ENCODE measurements at places on chromosomes 5 and 9.

GRCh38 chr5:14419686-14420085, 161.9 kb upstream of the OTULINL start:
- DNase-seq: no peak

DNA sequence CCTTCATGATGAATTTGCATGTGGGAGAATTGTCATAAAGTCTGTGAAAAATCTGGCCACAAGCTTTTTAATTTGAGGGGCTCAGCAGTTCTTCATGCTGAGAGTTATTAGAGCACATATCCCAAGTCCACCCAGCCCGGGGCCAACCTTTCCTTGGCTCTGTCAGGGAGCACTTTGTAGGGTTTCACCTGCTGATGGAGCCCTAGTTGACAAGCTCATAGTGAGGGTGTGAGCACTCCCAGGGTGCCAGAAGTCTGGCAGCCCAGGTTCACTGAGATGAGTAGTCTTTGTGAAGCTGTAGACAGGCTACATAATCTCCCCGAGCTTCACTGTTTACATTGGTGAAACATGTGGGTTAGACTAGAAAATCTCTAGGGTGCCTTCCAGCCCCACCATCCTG, 97.2 kb upstream of the NREP start:
- peak; percentile 13 for DNase-seq

DNA sequence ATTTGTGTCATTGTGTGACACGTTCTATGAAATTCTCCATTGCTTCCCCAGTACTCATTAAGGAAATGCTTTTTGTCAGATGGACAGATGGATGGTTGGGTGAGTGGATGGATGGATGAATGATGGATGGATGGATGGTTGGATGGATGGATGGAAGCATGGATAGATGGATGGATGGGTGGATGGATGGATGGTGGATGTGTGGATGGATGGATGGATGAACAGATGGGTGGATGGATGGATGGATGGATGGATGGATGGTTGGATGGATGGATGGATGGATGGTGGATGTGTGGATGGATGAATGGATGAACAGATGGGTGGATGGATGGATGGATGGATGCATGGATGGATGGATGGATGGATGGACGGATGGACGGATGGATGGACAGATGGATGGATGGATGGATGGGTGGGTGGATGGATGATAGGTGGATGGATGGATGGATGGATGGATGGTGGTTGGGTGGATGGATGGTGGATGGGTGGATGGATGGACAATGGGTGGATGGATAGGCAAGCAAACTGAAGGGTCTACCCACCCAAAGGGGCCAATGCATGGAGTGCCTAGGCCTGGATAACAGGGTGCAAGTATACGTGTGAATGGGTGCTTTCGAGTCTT, 24.0 kb upstream of the GTF3C5 start:
- no peak for DNase-seq

- DNase-seq: peak; percentile 90
Measured at GRCh38 chr9:82021198-82021597, 32.6 kb downstream of the SPATA31D1 start.

- no peak for DNase-seq
Measured at GRCh38 chr5:127599320-127599719, 49.6 kb upstream of the CTXN3 start.

DNA sequence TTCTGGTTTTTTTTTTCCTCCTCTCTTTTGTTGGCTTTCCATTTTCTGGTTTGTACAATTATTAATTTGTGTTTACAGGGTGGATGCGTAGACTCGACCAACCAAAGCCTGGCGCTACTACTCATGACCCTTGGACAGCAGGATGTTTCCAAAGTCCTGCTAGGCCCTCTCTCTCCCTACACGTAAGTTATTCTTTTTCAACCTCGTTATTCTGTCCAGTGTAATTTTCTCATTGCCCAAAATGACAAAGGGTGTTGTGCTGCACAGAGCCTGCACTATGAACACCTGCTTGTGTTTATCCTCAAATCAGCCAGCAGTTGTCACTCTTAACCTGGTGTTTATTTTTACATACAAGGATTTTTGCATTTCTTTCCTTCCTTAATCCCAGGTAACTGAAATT, 56.6 kb downstream of the RCL1 start:
- DNase-seq: no peak

DNA sequence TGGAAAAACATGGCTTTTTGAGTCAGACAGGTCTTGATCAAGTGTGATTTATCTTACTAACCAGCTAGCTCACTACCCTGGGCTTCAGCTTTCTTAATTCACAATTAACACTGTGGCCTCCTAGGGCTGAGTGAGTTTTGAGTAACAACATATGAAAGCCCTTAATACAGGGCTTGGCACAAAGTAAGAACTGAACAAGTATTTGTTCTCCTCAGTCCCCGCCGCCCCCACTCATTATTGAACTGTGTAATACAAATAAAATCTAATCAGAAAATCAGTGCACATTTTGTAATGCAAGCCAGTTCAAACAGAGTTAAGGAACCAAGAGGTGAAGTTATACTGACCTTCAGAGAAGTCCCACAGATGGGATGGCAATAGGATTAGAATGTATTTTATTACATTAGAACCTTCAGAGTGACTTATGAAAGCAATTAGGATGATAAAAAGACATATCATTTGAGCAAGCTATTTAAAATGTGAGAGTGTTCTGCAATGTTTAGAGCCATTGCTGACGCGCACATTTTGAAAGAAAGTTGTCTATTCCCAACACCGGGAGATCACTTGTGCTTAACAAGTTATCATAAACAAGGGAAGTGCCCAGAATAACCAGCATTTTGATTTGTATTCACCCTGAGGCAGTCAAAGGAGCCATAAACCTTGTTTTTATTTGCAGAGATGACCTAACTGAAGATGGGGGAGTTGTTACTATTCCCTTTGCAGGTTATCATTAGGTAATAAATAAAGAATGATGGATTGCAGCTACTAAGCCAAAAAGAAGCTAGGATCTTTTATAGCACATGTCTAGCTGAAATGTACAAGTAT, 19.4 kb downstream of the ADAMTS16 start:
- no peak for DNase-seq

DNA sequence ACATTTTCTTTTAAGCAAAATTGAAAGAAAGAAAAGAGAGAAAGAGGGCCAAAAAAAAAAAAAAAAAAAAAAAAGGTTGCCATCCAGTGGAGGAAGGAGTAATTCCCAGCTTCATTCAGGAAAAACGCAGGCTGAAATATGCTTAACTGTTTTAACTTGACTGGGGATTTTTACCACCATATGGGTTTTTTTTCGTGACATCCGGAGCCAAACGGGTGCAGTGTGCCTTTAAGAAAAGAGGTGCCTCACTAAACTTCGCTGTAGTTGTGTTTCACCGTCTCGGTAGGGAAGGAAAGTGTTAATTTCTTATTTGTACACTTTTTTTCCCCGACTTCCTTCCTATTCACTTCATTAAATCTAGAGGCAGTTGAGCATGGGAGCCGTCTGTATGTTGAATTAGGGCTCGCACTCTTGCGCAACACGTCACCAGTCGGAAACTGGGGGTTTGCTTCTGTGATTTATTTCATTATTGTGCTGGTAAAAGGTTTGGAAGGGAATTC, 143.0 kb downstream of the SMARCA2 start:
- DNase-seq: peak; percentile 77

- DNase-seq: no peak
Measured at GRCh38 chr5:179153341-179153901, 93.2 kb downstream of the ZNF354C start.

- no peak for DNase-seq
Measured at GRCh38 chr5:157687198-157687554, 15.8 kb downstream of the C5orf52 start.

DNA sequence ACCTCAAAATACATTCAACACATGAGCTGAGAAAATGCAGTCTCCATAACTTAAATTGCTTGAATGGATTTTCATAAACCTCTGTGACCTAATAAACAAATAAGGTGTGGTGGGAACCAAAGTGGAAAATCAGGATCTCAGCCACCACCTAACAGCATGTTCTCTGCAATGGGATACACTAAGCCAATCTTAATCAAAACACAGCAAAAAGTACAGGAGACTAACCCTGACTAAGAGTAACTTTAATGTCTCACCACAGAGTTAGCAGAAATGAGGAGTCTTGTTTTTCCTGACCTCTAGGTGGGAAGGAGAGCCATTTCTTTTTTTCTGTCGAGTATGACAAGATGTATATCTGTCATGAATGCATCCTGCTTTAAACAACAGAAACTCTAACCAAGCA, 48.5 kb downstream of the PLK2 start:
- no peak for DNase-seq

DNA sequence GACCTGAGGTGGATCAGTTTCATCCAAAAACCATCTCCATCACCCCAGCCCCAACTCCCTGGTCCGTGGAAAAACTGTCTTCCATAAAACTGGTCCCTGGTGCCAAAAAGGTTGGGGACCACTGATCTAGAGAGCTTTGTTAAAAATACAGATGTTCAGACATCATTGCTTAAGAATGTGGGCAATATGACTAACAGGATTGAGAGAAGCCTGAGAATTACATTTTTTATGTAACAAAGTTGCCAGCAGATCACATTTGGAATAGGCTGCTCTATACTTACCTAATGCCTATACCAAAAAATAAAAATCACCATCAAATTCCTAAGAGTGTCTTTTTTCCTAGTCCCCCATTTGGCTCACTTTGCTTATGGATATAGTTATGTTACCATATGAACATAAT, 143.3 kb downstream of the RAPGEF6 start:
- peak; percentile 18 for DNase-seq

GRCh38 chr9:33676746-33677505, 118.4 kb upstream of the PRSS3 start:
- peak; percentile 46 for DNase-seq

DNA sequence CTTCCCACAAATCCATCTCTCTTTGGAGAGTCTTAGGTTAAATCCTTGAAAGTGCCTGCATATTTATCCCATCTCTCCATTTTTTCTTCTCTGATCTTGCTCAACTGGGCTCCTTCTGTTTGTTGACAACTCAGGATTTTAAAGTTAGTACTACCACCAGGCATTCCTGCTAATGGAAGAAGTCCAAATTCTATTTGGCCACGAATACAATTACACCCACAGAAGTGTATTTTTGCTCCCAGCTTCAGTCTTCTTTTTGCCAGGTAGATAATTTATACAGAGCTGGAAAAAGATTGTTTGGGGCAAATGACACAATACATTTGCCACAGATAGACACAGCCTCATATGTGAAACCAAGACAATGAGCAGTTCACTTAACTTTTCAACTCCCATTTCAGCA, 74.8 kb downstream of the CETN3 start:
- DNase-seq: no peak

DNA sequence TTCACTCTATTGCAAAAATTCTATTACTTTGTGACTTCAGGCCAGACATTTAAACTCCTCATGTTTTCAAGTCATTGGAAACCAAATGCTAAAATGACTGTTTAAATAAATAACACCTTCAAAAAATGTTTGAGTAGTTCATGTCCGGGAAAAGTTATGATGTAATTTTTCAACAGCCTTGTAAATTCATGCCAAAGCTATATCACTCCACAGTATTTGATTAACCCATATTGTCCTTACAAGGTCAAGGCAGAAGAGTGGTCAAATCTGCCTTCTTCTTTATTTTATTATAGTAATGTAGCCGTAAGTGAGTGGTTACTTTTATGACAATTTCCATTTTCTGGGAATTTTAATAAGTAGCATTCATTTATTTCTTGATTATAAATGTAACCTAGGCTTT, 72.8 kb downstream of the ADCY2 start:
- no peak for DNase-seq

GRCh38 chr9:121717141-121717991, 65.9 kb downstream of the DAB2IP start:
- DNase-seq: no peak

DNA sequence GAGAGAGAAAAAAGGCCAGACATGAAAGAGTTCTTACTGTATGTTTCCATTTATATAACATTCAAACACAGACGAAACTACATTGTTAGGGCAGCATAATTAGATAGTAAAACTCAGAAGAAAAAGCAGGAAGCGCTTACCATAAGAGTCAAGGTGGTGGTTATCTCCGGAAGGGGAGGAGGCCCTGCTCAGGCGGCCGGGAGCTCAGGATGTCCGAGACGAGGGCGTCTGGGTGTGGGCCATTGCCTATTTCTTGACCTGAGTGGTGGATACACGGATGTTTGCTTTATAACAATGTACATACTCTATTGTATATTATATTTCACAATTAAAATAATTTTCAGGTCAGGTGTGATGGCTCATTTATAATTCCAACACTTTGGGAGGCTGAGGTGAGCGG, 80.9 kb upstream of the COL5A1 start:
- DNase-seq: no peak

DNA sequence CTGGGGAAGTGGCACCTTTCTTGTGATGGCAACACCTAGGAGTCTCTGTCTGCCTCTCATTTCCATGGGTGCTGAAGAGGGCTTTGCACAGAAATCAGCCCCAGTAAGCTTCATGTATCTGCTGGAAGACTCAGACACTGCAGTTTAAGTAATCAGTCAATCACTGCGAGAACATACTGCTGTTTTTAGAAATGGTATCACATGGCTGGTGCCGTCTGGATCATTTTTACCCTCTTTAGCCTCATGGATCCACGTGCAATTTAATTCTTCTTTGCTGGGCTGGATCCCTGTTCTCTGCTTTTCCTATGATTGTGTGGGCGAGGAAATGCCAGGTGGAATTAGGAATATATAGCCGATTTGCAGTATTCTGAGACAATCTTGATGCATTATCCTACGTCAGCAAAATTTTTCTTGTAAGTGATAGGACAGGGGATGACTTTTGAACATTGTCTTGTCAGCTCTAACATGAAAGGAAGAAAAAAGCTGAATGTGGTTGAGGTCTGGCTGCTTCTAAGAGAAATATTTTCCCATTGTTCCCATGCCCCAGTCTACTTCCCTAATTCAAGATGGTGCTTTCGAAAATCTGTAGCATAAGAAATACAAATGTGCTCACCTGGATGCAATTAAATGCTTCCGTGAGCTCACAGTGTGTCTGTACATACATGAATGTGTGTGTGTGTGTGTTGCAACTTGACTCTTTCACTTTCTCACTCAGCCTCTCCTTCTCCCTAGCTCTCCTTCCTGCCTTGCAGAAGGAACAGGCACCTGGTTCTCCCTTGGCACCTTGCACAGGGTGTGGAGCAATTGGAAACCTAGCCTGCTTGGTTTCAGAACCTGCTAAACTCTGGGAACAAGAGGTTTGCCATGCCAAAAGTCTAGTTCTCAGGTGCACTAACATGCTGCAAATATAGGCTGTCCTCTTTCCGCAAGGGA, 281.6 kb downstream of the NTRK2 start:
- DNase-seq: no peak

- peak; percentile 65 for DNase-seq
Measured at GRCh38 chr5:84239494-84239893, 145.2 kb downstream of the EDIL3 start.

Data from fibroblast of skin of right biceps (primary cell).